Activated T-cell treated with anti-CD3 and anti-CD28 coated beads for 24 hours (primary cell): ENCODE measurements at places on chromosomes 2 and 18.

DNA sequence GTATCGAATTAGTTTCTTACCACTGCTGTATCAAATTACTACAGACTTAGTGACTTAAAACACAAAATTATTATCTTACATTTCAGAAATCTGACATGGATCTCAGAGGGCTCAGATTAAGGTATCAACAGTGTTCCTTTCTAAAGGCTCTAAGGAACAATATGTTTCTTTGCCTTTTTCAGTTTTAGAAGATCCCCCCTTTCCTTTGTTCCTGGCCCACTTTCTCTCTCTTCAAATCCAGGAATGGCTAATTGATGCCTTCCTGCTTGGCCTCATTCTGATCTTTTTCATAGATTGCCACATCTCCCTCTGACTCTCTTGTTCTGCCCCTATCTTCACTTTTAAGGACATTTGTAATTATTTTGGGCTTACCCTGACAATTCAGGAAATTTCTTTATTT, 65.7 kb downstream of the LRP1B start:
- no peak for DNase-seq

GRCh38 chr2:74481961-74482800, 617 bp downstream of the CCDC142 start:
- DNase-seq: peak; percentile 41

- no peak for DNase-seq
Observed at GRCh38 chr2:135745545-135745944, 3.9 kb downstream of the UBXN4 start.

GRCh38 chr2:35365859-35366258, 989.7 kb upstream of the CRIM1 start:
- no peak for DNase-seq

- no peak for DNase-seq
Observed at GRCh38 chr2:8543060-8543382, 138.8 kb upstream of the ID2 start.

DNA sequence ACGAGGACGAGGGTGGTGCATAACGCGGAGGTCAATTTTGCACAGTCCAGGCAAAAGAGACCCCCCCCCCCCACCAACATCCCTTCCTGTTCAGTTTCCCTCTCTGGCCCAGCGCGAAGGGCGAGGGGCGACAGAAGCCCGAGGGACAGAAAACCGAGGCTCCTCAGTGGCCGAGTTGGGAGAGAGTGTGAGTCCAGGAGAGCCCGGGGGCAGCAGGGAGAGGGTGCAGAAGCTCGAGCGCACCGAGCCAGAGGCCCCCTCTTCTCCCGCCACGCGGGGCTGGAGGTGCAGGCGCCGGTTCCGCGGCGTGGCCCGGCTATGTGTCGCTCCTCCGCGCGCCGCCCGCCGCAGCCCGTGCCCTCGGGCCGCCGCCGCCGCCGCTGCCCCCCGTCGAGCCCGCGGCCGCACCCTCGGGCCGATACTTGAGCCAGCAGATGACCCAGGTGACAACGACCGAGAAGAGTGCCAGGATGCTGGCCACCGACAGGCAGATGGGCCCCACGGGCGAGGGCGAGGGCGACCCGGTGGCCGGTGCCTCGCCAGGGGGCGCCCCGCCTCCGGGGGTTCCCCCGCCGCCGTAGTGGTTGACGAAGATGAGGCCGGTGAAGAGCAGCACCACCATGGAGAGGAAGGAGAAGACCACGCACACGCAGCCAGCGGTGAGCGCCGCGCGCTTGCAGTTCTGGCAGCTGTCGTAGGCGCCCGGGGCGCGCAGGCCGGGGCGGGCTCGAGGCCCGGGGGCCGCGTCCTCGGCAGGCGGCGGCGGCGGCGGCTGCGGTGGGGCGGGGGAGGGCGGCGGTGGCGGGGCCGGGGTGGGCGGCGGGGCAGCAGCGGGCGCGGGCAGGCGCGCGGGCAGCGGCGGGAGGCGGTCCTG, 20.2 kb upstream of the PAX3 start:
- DNase-seq: no peak

DNA sequence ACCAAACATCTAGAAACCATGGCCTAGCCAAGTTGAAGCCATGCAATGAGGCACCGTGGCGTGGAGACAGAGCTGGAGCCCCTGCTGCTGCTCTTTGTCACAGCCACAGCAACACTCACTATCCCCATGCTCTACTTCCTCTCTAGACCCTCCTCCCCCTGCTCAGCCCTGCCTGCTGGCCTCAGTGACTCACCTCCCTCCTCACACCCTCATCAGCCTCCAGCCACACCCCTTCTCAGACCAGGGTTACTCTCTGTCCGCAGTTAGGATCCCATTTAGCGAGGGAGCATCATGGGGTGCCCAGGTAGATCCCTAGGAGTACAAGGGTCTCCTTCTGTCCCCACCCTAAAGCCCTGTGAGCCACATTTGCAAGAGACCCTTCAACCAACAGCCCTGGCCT, 25.4 kb upstream of the SOX11 start:
- no peak for DNase-seq

DNA sequence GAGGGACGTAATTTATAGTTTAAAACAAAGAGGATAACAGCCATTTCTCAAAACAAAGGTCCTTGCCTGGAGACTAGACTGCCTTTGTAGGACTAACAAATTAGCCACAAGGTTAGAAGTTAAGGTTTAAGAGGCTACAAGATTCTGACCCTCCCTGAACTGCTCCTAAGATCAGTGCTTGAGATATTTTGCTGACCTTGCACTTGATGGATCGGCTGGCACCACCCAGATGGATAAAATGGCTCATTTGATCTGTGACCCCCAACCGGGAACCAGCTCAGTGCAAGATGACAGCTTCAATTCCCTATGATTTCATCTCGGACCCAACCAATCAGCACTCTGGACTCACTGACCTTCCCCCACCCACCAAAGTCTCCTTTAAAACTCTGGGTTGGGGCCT, 3.7 kb upstream of the STARD7 start:
- no peak for DNase-seq

GRCh38 chr2:160494201-160494644, 616 bp upstream of the RBMS1 start:
- no peak for DNase-seq

GRCh38 chr2:217060951-217061547, 201.2 kb upstream of the TNP1 start:
- no peak for DNase-seq

DNA sequence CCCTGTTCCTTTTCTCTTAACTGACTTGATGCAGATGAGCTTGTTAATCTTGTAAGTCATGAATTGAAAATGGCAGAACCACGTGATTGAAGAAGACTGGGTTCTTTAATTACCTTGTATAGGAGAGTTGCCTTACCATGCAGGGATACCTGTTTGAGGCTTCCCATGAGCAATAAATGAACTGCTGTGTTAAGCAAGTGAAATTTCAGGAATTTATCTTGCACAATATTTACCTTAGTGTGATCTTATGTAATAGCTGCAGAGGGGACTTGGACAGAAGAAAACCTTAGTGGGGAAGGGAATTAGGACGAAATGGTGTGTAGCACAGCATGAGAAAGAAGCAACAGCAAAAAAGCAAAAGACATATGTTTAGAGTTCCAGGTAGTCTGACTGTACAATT, 384.0 kb upstream of the TMEFF2 start:
- no peak for DNase-seq

GRCh38 chr2:128284037-128284441, 34.6 kb downstream of the HS6ST1 start:
- no peak for DNase-seq

DNA sequence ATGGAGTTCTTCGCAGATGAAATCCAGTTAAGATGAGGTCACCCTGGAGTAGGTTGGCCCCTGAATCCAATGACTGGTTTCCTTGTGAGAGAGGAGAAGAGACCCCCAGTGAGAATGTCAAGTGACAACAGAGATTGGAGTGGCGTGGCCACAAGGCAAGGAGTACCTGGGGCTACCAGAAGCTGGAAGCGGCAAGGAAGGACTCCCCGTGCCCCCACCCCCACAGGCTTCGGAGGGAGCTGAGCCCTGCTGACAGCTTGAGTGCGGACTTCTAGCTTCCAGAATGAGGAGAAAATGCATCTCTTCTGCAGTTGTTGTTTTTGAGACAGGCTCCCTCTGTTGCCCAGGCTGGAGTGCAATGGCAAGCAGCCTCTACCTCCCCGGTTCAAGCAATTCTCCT, 78.0 kb upstream of the HPCAL1 start:
- DNase-seq: no peak

GRCh38 chr2:206805887-206806607, 40.6 kb downstream of the FASTKD2 start:
- no peak for DNase-seq

- no peak for DNase-seq
Observed at GRCh38 chr2:31413025-31413424, 1.5 kb downstream of the XDH start.

GRCh38 chr2:198143793-198144192, 339.4 kb downstream of the PLCL1 start:
- DNase-seq: no peak
